Activated T-helper 9 cell treated with anti-CD3 and anti-CD28 coated beads, Interleukin-2, amount 50 U/mL, for 16 hours (primary cell): ENCODE measurements at places on chromosomes 7 and 10.

DNA sequence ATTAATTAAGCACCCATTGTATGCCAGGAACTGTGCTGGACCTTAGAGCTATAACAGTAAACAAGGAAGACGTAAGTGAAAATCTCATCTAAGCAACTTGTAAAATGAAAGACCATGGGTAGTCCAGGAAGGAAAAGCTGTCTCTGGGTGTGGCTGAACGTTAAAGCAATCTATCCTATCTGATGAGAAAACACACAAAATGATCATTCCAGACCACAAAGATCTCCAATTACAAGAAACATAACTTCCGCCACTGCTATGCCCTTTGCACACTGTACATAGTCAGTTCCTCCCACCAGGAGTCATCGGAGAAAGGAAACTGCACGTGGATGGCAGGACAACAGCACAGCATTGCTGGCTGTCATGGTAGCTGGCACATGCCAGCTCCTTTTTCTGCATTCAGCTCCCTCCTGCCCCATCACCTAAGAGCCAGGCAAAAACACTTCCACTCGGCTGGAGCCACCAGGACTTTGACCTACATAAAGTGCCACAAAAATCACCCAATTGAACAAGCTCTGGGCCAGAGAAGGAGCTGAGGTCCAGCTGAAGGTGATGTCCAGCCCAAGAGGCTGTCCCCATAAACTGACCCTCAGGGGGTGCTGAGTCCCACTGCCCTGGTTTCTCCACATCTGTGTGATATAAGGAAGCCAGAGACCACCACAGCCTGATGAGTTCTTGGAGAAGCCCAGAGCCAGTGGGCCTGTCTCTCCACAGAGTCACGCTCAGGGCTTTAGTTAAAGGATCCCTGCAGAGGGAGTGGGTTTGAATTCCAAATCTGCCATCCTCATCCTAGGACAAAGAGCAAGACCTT, 56.4 kb downstream of the STEAP1B start:
- no peak for DNase-seq

- no peak for DNase-seq
Observed at GRCh38 chr7:131493581-131493980, 62.8 kb downstream of the PODXL start.

GRCh38 chr10:5585517-5586206, 60.9 kb downstream of the CALML3 start:
- DNase-seq, result no peak

- DNase-seq, result no peak
Observed at GRCh38 chr10:51156926-51157325, 82.6 kb downstream of the PRKG1 start.

- no peak for DNase-seq
Observed at GRCh38 chr10:118214776-118215175, 127.3 kb downstream of the FAM204A start.

- no peak for DNase-seq
Observed at GRCh38 chr7:22195397-22196172, 161.4 kb downstream of the RAPGEF5 start.

- DNase-seq, result no peak
Observed at GRCh38 chr10:122774231-122774630, 71.4 kb downstream of the CUZD1 start.

GRCh38 chr10:106341356-106341755, 823.1 kb downstream of the SORCS1 start:
- DNase-seq, result no peak

- peak; percentile 59 for DNase-seq
Observed at GRCh38 chr7:151110941-151111645, 24.8 kb downstream of the AGAP3 start.

DNA sequence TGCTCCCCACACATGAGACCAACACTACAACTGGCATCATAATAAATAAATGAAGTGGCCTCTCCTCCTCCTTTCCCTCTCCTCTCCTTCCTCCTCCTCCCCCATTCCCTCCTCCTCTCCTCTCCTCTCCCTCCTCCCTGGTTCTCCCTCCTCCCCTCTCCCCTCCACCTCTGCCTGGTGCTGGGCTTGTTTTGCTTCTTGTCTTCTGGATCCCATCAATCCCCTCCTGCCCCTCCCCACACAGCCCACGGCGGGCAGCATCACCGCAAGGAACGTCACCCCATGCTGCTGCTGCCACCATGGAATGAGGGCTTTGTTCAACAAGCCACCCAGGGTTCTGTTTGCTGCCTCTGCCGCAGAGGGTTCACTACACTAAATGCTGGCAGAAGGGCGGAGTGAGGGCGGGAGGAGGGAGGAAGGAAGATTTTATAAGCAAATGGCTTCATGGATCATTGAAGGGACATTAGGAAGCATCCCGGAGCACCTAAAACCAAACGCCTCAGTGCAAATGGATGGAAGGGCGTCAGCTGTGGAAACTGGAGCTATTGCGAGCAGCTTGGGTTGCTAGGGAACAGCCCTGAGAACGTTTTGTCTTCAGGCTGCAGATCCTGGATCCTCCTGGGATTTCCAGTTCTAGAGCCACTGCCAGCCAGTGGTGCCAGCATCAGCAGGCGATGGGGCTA, 379.7 kb upstream of the ZMIZ1 start:
- no peak for DNase-seq

- no peak for DNase-seq
Observed at GRCh38 chr10:84876116-84876999, 548.0 kb downstream of the CCSER2 start.

GRCh38 chr7:149766135-149766675, 7.2 kb downstream of the ZNF467 start:
- DNase-seq, result no peak

DNA sequence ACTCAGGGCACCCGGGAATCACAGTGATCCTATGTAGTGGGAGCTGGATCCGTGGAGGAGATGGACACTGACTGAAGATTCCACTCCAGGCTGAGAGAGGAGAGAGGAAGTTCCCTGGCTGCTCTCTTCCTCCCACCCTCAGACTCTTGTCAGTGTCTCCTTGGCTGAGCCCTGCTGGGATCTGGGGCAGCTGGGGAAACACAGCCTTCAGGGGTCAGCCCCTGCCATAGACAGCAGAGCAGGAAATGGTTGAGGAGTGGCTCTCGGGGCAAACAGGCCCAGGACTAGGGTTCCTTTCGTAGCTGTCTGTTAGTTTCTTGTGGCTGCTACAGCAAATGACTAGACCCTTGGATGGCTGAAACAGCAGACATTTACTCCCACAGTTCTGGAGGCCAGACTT, 174.4 kb upstream of the BMPER start:
- no peak for DNase-seq

GRCh38 chr10:17891435-17891834, 60.3 kb upstream of the SLC39A12 start:
- DNase-seq, result no peak

DNA sequence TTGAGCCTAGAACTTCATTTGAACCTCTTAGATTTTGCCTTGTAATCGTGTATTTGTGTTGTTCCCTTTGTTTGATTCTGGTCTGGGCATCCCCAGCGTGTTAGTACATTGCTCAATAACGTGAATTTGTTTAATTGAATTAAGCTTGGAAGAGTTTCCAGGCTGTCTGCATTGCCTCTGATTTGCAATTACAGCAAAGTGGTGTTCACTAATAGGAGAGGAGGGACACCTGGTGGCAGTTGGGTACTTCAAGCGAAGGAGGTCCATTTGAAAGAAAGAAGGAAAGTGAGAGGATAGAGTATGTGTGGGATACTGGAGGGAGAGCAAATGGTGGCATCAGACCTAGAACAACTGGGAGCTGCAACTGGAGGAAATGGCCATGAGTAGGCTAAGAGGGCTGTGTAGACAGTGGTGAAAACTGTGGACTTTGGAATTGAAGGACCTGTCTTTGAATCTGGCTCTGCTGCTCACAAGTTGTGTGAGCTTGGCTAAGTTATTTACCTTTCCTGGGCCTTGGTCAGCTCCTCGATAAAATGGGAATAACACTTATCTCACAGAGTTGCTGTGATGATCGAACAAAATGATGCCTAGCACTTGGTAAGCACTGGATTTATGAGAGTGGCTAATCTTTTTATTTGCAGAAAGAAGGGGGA, 15.1 kb downstream of the LSMEM1 start:
- DNase-seq, result peak; percentile 3

DNA sequence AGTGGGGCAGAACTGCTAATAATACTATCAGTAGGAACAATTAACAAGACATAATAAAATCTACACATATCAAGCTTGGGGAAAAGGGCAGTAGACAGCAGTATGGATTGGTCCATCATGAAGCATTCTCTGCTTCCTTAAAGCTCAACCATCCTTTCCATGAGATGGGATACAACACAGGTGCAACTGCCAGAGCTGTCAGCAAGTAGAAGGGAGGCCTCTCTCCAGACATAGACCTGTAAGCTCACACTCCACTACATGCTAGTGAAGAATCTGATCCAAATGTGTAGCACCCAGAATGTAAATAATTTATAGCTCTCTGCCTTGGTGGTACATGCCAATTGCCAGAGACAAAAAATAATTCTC, 41.5 kb upstream of the ANAPC16 start:
- DNase-seq, result no peak

GRCh38 chr10:103244666-103245271, 918 bp upstream of the RPEL1 start:
- peak; percentile 33 for DNase-seq

DNA sequence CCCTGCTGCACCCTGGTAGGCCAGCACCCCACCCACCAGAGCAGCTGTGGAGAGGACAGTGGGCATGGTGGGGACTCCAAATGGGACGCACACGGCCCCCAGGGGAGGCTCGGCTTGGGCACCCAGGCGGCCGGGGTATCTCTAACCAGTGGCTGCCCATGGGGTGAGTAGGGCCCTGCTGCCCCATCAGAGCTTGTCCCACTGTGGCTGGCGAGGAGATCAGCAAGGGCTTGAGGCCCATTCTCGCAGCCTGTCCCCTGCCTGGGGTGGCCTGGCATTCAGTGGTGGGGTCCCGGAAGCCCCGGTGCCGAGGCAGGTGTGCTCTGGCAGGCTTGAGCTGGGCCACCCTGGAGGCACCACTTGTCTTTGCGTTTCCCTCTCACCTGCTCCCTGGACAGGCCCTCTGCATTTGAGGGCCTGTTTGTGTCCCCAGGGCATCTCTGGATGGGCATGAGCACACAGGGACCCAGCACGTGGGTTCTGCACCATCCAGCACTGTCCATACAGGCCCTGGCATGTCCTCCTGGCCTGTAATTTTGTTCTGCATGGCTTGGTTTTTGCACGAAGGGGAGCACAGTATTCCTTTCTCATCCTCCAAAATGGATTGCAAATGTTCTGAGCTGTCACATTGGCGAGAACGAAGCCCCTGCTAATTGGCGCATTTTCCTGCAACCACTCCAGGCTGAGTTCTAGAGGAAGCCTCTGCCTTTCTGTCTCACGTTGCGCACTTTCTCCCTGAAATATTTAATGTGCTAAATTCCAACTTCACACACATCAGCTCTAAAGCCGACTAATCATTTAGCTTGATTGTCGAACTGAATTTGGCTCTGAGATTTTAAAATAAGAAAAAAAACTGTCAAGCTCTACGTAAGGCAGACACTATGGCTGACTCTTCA, 27.2 kb downstream of the PWWP2B start:
- DNase-seq, result no peak

DNA sequence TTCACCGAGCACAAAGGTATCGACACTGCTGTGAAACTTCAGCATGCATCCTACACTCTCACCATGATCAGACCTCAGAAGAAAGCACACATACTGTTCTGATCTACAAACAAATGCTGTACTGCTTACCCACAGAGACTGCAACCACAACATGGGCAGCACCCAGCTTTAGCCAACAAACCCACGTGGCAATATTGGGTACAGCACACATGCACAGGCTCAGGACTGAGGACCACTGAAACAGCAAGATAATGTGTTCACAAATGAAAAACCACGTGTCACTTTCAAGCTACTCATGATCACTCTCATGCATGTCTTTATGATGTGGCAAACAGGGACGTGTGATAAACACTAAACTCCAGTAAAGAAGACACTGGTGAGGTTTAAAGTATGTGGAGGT, 119.3 kb upstream of the PTN start:
- DNase-seq, result no peak

GRCh38 chr10:97529685-97530465, 31.2 kb downstream of the UBTD1 start:
- no peak for DNase-seq

DNA sequence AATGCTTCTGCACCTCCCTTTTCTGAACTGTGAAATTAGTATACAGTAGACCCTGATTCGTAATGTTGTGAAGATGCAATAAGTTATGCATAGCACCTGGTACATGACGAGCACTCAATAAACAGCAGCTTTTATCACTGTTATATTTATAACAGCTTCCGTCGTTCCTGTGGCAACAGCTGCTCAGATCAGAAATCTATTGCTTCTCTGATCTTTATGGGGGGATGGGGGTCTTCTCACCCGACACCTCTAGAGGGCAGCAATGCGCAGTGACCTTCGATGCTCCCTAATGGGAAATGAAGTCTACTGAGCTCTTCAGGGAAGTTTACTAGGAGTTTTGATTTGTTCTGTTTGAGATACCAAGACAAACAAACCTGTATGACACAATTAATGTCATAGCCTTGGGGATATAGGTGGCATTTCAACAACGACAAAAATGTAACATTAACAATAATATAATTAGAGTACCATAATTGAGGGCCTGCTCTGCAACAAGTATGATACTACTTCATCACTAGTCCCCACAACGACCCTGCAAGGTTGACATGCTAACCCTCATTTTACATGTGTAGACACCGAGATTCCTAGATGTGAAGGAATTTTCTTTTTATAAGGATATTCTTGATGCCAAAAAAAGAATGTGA, 289.6 kb downstream of the SFMBT2 start:
- peak; percentile 41 for DNase-seq

DNA sequence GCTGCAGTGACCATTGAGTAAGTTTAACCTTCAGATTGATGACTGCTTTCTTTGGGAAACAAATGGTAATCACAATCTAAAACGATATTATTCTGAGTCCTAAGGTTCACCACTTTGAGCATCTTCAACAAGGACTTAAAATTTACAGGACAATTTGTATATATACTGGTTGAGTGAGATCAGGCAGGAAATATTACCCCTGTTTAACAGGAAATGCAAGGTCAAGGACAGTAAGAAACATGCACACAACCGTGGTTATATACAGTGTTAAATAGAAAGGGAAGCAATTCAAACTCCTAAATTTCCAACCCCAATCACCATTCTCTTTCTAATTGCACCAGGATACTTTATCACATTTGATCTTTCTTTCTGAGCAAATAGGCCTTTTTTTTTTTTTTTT, 96.1 kb downstream of the ZNF277 start:
- no peak for DNase-seq

- DNase-seq, result no peak
Observed at GRCh38 chr10:93181271-93182048, 107.8 kb downstream of the CYP26A1 start.
